Lung (tissue), 17 donors: ENCODE measurements at places on chromosomes 7 and 10.
A peak's percentile ranks its signal among the peaks of the same experiment; 100 is the strongest.

- DNase-seq, result no peak
Observed at GRCh38 chr7:33933611-33934281, 28.4 kb downstream of the BMPER start.

DNA sequence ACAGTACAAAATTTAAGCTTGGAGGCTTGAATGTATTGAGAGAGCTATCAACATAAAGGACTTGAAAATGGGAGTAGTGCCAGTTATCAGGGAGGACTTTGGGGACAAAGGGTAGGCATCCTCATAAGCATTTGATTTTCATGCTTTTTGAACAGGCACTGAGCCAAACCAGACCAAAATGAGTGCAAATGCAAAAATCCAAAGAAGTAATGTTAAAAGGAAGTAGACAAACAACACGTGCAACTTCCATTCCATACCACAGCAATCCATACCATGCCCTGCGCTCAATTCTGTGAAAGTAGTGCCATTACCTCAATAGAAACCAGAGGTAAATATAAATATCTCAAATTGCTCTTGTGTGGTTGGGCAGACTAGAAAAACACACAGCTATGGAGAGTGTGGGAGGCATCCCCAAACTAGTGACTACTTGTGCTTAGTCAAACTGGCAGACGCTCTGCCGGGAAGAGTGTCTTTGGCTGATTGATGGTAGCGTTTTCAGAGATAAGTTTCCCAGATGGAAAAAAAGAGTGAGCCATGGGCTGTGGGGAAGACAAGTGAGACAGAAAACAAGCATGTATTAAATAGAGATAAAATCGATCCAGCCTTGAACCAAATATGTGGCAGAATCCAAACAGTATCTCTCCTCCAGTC is 161.5 kb downstream of the CREB5 start:
- DNase-seq, result peak; percentile 55

GRCh38 chr10:88289342-88289741 is 293.8 kb downstream of the RNLS start:
- no peak for DNase-seq

- no peak for DNase-seq
Observed at GRCh38 chr7:98869027-98869596, 702 bp downstream of the TMEM130 start.

DNA sequence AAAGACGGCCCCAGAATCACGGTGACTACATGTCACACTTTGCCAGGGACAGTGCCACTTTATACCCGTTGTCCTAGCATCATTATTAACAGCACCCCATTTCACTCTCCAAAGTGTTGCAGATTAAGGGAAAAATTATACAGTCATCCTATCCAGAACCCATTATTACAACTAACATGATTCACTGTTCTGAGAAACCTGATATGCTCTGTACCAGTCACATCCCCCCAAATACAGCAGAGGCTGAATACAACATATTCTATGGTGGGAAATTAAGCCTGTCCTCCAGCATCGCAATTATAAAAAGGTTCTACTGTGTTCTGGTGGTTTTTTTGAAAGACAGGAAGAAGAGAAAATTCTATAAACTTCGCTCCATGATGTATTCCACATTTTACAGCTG is 162.1 kb downstream of the JAZF1 start:
- DNase-seq, result no peak

DNA sequence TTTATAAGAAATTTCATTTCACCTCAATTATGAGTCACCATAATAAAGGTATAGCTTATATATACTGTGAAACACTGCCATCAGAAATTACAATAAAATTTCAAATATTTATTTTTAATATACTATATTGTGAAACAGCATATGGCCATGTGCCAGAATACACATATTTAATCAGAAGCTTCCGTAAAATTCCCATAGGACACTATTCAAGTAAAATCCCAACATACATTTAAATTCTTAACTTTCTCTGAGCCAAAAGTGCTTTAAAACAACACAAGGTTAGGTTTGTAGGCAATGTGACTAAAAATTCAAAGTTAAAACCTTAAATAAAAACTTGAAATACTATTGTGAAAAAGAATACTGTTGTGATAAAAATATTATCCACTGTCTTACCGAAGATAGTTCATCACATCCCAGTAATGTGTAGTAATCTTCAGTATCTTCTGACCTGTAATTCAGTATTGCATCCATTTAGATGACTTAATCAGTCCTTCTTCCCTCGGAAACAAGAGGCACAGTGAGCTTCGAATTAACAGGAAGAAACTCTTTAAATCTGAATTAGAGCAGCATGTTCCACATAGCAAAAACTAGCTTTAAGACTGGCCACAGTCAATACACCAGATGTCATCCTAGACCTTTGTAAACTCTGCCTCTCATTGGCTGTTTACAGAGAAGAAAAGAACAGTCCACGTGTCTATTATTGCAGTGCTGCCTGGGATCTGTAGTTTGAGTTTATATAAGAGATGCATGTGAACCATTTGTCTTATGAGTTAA is at the start of gene DNAJC12:
Gene DNAJC12 (minus strand): TSS at position 648 of the 774 bp plus-strand sequence. CDS start 177 bp downstream, at position 471.
- DNase-seq, result peak; percentile 15

DNA sequence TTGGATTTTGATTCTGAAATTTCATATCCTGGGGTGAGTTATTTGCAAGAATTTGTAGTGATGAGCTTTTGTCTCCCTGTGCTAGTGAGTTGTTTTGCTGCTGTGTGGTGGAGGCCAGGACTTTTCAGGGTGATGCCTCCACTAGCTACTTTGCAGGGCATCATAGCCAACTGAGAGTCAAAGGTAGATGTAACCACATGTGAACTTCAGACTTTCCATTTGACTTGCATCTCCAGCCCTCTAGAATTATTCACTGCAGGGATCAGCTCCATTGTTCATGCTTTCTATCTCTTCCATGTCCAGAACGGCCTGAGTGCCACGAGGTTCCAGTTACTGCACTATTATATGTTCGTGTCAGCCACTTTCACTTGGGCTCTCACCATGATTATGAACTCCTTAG is 534.3 kb downstream of the GRM8 start:
- DNase-seq, result no peak

- no peak for DNase-seq
Observed at GRCh38 chr10:7506571-7506970, 95.7 kb upstream of the SFMBT2 start.

DNA sequence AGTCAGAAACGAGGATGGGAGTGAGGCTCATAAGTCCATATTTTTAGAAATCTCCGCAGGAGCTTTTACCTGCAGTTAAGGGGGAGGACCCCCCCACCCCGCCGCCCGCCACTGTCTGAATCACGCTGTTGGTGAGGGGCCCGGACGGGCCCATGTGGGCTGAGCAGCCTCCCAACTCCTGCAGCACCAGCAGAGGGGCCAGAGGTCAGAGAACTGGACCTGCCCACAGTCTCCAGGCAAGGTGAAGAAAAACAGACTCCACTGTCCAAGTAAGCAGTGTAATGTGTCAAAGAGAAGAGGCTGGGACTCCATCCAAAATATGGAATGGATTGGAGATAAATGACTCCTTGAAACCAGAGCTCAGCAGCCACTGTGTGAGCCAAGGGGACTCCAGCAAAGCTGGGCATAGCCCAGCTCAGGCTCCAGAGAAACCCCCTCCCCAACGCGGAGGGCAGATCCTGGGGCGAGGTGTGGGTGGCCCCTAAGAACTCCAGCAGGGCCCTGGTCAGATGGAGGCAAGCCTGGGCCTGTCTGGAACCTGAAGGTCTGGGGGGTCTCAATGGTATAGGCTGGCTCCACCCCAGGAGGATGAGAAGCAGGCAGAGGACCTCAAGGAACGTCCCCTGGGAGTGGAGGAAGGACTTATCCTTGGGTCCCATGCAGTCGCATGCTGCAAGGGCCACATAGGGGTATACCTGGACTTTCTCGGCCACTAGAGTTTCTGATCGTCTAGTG is 128.5 kb upstream of the TNS3 start:
- DNase-seq, result no peak

DNA sequence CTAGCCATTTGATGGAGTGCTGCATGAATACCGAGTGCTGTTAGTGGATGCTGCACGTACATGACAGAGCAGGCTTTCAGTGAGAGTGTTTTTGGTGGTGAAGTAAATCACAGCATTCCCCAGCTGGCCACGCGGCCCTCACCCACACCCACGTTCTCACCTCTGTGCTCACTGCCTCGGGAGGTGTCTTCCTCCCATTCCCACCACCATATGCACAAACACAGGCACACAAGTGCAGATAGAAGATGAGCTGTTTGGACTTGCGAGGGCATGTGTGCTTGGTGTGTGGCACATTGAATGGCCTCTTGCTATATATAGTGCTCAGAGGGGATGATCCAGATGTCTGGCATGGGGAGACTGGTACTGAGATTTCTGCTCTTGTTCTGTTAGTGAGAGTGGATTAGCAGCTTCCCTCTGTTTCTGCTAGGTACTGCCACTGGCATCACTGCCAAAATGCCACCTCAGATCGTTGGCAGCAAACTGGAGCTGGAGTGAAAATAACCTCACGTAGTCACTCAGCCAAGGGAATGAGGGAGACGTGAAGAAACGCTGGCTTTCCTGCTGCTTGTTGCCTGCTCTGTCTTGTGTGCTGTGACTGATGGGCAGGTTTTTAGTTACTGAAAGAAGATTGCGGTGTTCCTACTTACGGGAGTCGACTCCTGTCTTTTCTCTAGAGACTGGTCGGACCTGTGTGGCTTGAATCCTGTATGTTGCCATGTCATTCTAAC is 19.1 kb downstream of the DNAJB6 start:
- peak; percentile 19 for DNase-seq

GRCh38 chr7:907158-907980 is 31.0 kb downstream of the GET4 start:
- no peak for DNase-seq

DNA sequence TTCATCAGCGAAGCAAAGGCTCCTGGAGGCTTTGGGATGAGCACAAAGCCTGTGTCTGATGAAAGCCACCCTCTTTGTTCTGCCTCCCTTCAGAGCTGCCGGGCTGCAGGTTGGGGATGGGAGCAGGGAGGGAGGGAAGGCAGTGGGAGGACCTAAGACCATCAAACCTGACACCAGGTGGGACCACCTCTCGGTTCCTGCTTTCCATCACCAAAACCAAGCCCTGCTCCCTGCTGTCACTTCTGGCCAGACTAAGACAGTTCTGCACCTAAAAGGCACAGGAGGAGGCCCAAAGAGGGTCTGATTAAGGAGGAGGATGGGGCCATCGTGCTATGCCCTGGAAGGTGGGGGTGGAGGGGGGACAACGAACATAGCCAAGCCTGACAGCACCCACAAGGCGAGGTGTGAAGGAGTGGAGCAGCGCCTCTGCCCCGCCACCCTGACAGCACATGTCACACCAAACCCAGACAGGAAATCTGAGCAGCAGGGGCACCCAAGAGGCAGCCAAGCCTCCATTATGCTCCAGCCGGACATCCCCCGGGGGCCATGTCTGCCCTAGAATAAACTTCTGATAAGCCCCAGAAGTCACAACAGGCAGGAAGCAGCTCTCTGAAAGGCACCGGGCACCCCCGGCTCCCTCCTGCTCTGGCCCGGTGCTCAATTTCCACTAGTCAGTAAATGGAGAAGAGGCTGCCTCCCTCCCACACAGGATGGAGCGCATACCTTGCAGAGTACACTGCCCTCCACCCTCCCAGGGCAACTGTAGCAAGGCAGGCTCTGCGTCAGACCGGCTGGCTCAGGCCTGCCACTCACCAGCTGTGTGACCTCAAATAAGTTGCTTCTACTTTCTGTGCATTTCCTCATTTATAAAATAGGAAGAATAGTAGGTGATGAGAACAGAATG is 48.9 kb downstream of the DLG5 start:
- peak; percentile 49 for DNase-seq

DNA sequence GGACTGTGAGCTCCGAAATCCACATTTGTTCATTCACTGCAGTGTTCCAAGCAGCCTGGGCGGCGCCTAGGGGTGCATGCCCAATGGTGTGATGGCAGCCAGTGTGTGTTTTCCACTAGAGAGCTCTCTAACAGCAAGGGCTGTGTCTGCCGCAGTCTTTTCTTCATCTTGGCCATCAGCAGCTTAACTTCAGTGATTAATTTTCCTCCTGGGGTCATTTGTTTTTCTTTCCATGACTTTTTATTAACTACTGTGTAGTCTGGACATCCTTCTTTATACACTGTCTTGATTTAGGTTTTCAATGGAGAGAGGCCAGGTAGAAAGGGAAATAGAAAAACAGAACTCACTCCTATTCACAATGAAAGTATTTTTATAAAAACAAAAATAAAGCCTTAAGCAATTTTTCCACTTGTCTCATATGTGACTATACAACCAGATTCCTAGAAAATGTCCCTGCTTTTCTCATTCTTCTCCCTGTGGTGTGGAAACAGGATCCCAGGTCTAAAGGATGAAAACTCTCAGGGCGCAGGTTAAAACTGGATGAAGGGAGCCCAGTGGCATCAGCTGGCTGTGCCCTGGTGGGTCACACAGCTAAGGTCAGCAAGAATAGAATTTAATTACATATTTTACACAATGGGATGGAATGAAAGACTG is 176.8 kb downstream of the PKD1L1 start:
- no peak for DNase-seq

- DNase-seq, result no peak
Observed at GRCh38 chr10:110033701-110034235, 26.0 kb downstream of the ADD3 start.

GRCh38 chr10:61279400-61279799 is 173.8 kb downstream of the TMEM26 start:
- DNase-seq, result no peak

- DNase-seq, result no peak
Observed at GRCh38 chr7:101232141-101232850, 5.3 kb downstream of the CLDN15 start.

DNA sequence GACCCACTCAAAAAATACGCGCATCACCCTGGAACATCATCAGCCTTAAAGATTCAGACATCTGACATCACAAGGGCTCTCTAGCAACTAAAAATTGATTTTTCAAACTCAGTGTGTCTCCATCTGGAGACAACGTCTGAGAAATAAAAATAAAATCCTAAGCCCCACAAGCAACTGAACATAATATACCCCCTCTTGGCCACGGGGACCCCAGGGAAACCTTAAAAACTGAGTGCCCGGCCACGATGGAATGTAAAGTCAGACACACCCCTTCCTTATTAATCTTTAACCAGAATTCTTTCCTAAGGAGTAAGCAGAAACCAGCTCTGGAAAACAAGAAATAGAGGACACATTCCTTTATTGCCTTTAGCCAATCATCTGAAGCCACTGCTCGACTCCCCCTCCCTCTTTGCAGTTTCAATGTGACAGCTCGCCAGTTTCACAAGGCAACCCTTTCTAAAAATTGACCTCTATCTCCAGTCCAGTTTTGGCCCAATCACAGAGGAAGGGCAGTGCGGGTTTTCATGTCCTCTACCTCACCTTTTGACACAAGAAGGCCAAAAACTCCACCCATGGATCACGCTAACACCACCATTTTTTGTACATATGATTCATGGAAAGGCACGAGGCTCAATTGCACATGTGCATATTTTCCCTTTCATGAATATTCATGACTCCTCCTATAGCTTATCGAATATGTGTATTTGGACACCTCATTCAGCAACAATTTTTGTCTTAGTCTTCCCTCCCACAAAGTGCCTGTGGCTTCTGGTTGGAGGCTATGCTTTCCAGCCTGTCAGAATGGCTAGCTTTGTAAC is 24.2 kb downstream of the IFIT3 start:
- DNase-seq, result peak; percentile 83

- DNase-seq, result no peak
Observed at GRCh38 chr7:158958618-158959017, 102.3 kb downstream of the DYNC2I1 start.
